ENCODE measurements at places on chromosomes 16 and 17. TPM values are rescaled to one million over a fixed set of nuclear protein-coding genes. Genes with fewer than 3 reads are reported as not detected.

Gene SECTM1
- total RNA-seq, result 6.3 TPM

Gene VMO1
- total RNA-seq, result 2.3 TPM

Gene NPTX1
- total RNA-seq, result not detected

Gene TMEM235
- not detected for total RNA-seq

Gene UTP18
- 27.4 TPM for total RNA-seq

Gene SYNGR3
- total RNA-seq, result 0.16 TPM

Gene HEXIM1
- 22.6 TPM for total RNA-seq
